ENCODE measurements at places on chromosomes 16 and 17.
A peak's percentile ranks its signal among the peaks of the same experiment; 100 is the strongest.

GRCh38 chr17:12952012-12952411 is 65.8 kb downstream of the ELAC2 start:
- no peak for DNase-seq

DNA sequence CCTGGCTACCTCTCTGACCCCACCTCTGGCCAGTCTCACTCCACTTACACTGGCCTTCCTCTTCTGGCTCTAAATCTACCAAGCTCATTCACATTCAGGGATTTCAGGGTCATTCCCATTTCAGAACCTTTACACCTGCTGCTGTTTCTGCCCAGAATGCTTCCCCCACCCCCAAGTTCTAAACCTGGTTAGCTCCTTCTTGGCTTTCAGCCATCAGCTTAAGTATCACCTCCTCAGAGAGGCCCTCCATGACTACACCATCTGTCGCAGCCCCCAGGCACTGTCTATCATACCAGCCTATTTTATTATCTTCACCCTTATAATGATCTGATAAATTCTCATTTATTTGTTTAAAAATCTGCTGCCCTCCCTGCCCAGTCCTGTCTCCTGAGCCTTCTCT is 23.3 kb upstream of the NGFR start:
- no peak for DNase-seq

DNA sequence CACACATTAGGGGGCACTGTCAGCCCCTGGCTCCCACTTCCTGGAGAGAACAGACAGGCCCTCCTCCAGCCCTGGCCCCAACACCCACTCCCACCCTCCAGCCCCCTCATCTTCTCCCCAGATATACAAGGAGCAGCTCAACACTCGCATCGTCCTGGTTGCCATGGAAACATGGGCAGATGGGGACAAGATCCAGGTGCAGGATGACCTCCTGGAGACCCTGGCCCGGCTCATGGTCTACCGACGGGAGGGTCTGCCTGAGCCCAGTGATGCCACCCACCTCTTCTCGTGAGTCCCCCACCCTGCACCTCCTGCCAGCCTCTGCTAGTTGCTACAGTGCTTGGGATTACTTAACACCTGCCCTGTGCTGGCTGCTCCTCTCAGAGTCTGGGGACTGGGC is 14.4 kb downstream of the ADAM11 start:
- no peak for DNase-seq

- peak; percentile 58 for DNase-seq
These were observed 13.5 kb downstream of the MPG start for GRCh38 chr16:91484-91883.

DNA sequence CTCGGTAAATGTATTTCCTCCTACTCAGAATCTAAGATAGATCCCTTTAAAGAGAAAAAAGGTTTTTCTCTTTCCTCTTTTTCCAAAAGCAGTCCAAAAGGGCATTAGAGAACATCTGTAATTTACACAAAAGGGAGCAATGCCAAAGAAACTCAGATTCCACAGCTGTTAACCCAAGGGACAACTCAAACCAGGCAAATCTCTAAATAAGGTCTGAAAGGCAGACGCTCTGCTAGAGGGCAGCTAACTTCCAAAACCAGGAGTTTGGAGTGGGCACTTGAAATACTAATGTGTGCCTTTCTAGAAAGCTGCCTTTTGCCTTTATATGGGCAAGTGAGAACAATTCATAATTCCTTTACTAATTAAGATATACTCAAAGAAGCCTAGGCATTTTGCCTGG is 435.7 kb downstream of the ZFHX3 start:
- DNase-seq, result peak; percentile 86

DNA sequence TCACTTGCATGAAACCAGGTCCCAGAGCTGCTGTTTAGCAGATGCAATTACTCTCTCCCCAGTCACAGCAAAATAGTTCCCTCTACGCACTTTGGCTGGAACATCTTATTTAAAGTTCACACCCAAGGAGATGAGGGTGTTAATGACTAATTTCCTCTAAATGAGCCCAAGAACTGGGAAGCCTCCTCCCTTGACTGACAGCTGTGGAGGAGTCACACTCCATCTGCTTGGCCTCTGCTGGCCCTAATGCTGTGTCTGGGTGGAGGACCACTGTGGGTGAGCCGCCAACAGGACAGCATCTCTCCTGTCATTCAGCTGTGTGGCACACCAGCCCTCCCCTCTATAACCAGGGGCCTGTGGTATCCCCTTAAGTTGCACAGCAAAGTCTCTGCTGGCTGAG is 115.4 kb downstream of the SHISA6 start:
- no peak for DNase-seq

DNA sequence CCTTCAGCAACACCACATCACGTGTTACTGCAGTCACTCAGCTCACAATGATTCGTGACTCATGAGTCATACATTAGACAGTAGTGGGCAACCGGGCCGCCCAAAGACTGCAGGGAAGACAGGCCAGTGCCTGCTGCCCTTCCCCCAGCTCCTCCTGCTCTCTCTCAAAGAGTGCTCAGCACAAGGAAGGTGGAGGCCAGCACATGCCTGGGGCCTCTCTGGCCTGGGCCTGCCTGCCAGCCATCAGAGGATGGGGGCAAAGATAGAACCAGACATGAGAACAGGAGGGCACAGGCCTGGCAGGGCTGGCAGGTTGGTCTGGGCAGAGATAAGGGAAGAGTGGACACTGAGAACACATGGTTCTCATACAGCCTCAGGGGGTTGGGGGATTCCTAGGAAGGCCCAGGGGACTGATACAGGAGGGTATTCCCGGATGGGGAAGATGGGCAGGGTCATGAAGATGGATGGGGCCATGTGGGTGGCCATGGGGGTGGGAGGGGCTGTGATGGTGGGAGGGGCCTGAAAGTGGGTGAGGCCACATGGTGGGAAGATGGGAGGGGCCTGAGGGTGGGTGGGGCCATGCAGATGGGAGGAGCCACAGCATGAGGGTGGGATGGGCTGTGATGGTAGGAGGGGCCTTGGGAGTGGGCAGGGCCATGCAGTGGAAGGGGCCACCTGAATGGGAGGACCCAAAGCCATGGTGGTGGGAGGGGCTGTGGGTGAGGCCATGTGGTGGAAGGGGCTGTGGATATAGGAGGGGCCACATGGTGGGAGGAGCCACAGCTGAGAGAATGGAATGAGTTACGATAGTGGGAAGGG is 29.0 kb downstream of the KATNB1 start:
- no peak for DNase-seq

DNA sequence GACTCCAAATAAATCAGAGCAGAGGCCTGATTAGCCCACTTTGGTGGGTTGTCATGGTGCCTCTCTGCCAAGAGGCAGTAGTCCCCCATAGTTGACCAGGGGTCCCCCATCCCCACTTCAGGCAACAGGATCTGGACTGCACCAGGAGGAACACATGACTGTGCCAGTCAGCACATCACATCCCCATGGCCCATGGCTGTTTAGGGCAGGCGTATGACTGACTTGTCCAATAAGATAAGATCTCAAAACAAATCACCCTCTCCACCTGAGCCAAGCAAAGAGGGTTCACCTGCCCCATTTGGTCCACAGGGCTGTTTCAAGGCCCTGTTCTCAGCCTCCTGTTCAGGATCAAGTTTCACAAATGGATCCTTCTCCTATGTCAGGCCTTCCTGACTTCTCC is 93.3 kb downstream of the C16orf78 start:
- no peak for DNase-seq

- no peak for DNase-seq
These were observed 8.8 kb downstream of the VPS53 start for GRCh38 chr17:705863-706262.

DNA sequence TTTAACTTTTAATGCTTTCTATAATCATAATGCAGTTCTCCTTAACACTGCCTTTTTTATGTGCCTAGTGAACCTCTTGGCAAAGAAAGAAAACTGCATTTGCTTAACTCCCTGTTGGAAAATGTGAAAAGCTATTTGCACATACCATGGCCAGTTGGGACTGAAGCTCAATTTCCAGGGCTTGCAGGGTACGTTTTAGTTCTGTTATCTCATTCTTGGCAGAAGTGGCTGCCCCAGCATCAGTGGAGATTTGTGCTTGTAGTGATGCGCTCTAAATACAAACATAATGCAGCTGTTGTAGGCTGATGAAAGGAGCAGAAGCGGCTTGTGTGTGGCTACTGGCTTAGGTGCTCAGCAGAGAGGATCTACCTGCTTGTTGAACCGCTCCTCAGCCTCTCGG is 3.7 kb downstream of the KRT24 start:
- peak; percentile 44 for DNase-seq

GRCh38 chr16:89823087-89823823 is 5.0 kb upstream of the SPIRE2 start:
- DNase-seq, result no peak

DNA sequence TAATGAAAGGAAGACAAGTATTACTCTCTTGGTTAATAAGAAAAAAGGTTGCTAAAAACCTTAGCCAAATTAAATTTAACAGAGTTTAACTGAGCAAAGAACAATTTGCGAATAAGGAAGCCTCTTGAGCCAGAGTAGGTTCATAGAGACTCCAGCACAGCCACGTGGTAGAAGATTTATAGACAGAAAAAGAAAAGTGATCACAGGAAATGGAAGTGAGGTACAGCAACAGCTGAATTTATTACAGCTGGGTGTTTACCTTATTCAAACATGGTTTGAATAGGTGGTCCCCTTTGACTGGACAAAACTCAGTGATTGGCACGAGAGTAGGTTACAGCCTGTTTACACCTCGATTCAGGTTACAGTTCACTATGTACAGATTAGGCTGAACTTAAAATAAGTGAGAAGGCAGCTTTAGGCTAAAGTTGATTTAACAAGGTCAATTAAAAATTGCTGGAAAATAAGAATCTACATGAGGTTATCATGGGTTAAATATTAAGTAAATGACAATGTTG is 3.3 kb upstream of the CCL15 start:
- no peak for DNase-seq

DNA sequence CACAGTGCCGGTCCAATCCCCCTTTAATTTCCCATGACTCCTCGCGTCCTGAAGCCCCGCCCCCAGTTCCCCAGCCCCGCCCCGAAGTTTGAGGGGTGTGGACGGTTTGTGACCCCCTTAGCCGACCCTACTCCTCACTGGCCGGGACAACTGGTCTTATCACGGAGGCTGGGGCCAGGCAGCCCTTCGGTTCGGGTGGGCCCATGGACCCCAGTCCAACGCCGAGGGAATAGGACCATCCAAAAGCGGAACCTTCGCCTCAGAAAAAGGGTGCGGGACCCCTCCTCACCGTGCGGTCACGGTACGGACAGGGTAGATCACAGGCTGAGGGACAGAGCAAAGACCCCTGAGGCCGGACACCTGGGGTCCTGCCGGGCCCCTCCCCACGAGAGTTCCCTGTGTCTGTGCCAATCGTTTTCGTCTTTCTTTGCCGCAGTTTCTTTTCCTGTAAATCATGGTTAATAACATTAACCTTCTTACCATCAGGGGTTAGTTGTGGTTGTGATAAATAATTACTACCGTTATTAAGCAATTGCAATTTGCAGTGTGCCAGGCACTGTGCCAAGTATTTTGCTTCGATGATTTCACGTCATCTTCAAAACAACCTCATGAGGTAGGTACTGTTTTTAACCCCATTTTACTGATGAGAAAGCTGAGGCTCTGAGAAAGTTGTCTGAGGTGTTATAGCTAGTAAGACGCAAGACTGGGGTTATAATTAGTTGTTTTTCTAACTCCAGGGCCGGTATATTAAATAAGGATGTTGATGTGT is 543 bp downstream of the TMUB2 start:
- DNase-seq, result peak; percentile 52

- peak; percentile 95 for DNase-seq
These were observed 76.3 kb downstream of the KSR1 start for GRCh38 chr17:27532269-27533263.

GRCh38 chr16:13307255-13307654 is 405.9 kb downstream of the SHISA9 start:
- no peak for DNase-seq

GRCh38 chr17:32909787-32910369 is 18.1 kb upstream of the TMEM98 start:
- DNase-seq, result peak; percentile 85

DNA sequence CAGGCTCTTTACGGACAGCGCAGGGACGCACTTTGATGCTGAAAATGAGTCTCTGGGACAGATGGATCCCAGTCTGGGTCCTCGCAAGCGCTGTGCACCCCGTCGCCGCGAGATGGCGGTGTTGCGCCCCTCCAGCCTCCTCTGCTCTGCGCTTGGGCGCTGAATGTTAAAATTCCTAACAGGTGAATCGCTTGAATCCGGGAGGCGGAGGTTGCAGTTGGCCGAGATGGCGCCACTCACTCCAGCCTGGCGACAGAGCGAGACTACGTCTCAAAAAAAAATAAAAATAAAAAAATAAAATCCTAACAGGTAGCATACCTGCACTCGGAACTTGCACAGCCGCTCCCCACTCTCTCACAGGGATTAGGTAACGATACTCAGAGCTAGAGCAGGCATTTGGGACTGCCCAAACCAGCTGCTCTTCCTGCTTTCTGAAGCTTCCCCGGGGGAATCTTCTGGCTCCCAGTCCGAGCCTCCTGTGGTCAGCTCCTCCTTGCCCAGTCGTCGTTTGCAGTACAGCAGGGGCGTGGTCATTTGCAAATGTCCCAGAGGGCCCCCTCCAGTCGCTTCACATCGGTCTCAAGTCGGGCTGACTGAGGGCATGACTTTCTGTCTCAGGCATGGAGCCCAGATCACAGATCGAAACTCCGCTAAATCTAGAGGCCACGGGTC is 26.2 kb upstream of the OSGIN1 start:
- DNase-seq, result peak; percentile 78

DNA sequence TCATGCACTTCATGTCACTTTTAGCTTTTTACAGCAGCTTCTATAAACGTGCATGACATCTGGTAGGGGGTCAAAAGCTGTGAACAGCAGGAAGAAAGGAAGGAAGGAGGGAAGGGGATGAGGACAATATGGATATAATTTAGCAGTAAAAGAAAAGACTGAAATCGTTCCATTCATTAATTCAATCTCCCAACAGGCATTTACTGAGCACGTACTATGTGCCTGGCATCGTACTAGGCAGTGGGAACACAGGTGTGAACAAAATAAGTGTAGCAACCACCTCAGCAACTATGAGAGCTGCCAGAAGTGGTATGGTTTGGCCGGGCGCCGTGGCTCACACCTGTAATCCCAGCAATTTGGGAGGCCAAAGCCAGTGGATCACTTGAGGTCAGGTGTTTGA is 19.1 kb upstream of the USP7 start:
- no peak for DNase-seq

DNA sequence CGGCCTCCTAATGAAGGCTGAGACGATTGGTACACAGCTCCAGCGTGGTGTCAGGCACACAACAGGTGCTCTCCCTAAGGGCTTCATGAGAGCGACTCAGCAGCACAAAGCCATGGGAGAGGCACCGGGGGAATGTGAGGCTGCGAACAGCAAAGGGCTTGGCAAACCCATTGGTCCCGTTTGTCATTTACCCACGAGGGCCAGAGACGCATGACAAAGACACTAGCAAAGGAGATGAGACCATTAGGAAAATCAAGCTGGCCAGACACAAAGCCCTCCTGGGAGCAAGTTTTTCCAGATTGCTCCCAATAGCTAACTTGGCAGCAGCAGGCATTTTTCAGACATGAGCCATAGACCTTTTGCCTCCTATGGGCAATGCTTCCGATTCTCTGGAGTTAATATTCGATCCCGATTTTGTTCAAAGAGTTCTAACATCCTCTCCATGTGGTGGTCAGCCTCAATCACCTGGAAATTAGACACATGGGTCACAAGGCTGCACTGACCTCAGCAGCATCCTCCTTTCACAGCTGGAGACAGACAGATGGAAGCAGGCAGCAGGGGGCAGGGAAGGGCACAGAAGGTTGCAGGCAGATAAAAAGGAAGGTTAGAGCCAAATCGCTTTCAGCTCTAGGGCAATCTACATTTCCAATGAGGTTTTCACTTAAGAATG is 38.2 kb downstream of the TK2 start:
- DNase-seq, result no peak

- DNase-seq, result peak; percentile 20
These were observed 1.1 kb downstream of the ABCA9 start for GRCh38 chr17:69059458-69060175.

- DNase-seq, result no peak
These were observed 243.5 kb downstream of the PRKCA start for GRCh38 chr17:66545918-66546317.
